NCI-H2081 treated with DMSO at 0.1 percent for 48 hours (cell line): ENCODE measurements at places on chromosomes 2 and 18.

DNA sequence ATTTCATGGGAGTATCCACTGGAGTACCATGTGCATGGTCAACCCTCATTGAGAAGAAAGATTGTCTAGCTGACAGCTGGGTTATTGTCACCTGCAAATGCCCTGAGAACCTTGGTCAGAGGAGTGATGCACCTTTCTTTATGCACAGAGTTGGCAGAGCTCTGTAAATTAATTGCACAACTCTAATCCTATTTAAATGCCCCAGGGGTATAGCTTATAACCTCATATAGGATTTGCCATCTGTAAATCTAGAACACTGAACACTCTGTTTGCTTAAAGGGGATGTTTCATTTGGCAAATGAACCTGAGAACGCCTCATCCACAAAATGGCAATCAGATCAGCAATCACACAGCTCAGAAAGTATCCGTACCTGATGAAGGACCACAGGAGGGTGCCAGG lies 71.8 kb upstream of the SP5 start:
- DNase-seq = no peak

- no peak for DNase-seq
Observed at GRCh38 chr18:63787673-63788072, 12.5 kb downstream of the SERPINB7 start.

DNA sequence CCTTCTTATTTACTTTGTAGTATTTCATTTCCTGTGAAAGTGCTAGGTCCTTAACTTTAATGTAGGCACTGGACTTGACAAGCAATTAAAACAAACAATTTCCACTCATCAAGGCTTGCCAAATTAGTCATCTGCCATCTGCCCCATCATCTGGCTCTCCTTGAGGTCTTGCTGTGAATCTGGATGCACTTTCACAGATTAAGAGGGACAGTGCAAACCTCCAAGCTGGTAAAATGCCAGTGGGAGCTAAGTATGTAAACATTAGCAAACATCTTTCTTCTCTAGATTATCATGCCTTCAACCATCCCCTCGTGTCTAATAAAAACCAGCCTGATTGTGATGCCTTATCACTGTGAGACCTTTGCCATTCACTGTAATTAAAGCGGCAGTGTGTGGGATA lies 402.9 kb downstream of the ERBB4 start:
- DNase-seq = peak; percentile 52

DNA sequence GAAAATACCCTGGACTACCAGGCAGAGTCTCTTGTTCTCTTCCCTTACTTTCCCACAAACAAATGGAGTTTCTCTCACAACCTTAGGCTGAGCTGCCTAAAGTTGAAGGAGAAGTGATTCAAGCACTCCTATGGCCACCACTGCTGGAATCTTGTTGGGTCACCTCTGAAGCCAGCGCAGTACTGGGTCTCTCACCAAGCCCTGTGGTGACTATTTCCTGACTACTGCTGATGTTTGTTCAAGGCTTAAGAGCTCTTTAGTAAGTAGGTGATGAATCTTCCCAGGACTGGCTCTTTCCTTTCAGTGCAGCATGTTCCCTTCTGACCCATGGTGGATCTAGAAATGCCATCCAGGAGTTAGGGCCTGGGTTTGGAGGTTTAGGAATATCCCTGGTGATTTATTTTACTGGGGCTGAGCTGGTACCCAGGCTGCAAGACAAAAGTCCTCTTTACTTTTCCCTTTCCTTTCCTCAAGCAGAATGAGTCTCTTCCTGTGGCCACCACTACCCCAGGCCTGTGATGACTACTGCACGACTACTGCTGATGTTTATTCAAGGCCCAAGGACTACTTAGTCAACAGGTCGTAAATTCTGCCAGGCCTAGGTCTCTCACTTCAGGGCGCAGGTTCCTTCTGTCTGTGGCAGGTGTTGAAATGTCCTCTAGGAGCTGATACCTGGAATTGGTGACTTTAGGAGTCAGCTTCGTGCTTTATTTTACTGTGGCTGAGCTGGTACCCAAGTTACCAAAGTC lies 121.8 kb downstream of the SLC4A10 start:
- DNase-seq = no peak

DNA sequence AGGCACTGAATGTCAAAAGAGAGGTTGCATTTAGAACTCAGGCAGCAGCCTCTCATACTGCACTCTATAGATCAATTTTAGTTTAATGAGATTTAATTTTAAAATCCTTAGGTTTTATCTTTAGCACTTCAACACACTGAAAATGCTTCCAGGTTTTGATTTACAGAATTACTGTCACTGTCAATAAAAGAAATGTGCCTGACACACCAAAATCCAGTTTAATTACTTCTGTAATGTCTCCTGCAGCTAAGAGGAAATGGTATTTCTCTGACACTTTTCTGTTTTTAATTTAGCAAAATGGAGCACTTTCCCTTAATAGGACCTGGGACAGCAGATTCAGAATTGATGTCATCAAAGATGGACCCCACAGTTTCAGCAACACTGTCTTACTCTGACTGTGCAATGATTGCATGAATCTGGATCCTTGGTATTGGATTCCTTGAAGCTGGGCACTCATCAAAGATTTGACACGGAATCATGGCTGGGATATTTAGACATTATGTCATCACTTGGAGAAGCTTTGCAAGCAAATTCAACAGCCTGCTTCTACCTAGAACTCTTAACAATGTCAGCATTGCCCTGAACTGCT lies 576.5 kb downstream of the NRXN1 start:
- no peak for DNase-seq

DNA sequence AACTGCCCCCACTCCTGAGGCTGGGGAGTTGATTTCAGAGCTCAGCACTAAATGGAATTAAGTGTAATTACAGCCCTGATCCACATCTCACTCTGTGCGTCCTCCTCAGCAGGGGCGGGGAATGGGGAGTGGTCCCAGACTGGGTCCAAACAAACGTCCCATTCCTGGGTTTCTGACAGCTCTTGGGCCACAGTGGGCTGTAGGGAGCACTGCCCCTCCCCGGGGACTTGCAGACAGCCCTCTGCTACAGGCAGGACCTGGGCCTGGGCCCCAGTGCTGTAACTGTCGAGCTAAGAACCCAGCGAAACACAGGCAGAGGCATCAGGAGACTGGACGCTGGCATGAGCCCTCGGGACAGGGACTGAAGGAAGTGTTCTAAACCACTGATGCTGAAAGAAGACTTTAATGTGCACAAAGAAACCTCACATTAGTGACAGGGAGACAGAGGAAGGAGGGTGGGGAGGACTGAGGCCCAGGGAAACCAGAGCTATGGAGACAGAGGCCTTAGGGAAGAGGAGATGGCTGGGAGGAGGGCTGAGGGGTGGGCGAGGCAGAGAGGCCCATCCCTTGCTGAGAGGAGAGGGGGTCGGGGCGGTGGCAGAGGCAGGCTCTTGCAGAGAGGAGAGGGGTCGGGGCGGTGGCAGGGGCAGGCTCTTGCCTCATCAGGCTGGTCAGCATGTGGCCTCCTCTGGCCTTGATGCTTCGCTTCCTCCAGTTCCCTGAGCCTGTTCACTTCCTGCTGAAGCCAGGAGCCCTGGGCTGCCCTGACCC lies 5.8 kb upstream of the SEMA4C start:
- no peak for DNase-seq

GRCh38 chr2:171485116-171485515 lies 37.2 kb upstream of the CYBRD1 start:
- DNase-seq = no peak

DNA sequence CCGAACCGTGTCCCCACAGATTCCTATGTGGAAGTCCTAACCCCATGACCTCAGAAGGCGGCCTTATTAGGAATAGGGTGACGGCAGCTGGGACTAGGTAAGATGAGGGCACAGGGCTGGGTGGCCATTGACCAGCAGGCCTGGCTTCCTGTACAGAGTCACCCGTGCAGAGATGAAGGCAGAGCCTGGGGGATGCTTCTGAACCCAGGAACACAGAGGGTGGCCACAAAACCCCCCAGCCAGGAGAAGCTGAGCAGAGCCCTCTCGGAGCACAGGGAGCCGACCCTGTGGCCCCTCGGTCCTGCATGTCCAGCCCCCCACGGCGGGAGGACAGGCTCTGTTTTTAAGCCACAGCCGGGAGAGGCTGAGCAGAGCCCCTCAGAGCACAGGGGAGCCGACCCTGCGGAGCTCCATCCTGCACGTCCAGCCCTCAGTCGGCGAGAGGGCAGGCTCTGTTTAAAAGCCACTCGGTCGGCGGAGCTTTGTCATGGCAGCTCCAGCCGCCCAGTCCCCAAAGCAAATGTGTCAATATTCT lies 2.7 kb downstream of the PDCD1 start:
- DNase-seq = no peak

DNA sequence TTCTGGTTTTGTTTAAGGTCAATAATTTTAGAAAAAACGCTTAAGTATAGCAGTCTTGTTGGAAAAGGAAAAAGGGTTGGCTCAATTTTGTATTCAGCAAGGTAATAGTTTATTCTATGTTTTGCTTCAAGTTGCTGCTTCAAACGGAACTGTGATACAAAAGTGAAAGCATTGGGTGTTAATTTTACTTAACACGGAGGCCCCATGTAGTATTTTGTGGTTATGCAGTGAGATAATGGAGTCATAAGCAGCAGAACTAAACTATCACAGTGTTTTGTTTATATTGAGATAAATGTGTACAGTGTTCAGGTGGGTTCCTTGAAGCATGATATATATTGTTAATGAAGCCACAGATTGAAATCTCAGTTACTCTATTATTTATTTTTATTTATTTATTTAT lies 67.0 kb upstream of the LYPD6B start:
- DNase-seq = no peak

DNA sequence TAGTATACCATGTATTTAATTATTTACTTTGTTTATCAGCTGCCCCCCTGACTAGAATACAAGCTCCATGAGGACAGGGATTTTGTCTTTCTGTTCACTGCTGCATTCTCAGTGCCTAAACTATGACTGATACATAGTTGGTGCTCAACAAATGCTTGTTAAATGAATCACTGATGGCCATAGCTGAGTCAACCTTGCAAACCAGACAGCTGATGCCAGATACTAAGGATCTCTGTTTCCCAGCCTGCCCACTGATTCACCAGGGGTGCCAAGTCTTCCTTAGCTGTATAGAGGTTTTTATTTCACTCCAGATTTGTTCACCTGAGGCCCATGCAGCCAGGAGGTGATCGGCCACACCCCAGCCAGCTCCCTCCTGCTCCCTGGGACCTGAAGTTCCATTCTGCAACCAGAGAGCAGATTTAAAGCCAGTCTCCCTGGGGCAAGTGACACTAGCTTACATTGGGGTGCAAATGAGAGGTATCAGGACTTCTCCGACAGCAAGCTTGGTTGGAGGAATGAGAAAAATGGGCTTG lies 92.2 kb downstream of the C1QL2 start:
- DNase-seq = no peak

DNA sequence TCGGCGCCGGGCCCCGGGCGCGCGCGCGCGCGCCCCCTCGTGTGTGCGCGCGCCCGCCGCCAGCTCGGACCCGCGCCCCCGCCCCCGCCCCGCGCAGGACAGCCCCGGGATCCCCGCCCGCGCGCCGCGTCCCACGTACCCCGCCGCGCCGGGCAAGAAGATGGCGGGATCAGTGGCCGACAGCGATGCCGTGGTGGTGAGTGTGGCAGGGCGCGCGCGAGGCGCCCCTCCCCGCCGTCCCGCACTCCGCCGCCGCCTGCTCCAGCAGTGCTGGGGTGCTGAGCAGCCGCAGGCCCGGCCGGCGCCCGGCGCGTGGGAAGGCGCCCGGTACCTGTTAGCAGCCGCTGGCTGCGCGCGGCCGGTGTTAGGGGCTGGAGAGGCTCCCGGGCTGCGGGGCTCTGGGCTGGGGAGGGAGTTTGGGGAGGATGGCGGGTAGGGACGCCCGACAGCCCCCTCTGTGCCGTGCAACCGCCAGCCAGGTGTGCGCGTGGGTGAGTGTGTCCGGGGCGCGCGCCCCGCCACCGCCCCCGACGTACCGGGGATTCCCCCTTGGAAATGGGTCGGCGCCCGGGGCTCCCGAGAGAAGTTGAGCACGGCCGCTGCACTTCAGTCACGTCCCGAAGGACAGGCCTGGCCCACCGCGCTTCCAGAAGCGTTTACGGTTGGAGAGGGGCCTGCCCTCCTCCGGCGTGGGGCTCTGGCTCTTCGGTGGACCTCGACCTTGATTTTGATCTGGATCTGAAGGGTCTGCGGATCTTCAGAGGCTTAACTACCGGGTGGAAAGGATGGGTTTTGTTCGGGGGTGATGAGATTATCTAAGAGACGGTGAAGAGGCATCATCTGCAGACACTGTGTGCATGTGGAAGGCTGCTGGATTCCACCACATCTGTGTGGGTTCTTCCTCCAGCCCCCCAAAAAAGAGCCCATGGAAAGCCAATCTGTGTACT lies 697 bp downstream of the LGALSL start:
- DNase-seq = no peak

- DNase-seq = no peak
Observed at GRCh38 chr2:146301287-146301686, 1543.5 kb upstream of the ACVR2A start.

DNA sequence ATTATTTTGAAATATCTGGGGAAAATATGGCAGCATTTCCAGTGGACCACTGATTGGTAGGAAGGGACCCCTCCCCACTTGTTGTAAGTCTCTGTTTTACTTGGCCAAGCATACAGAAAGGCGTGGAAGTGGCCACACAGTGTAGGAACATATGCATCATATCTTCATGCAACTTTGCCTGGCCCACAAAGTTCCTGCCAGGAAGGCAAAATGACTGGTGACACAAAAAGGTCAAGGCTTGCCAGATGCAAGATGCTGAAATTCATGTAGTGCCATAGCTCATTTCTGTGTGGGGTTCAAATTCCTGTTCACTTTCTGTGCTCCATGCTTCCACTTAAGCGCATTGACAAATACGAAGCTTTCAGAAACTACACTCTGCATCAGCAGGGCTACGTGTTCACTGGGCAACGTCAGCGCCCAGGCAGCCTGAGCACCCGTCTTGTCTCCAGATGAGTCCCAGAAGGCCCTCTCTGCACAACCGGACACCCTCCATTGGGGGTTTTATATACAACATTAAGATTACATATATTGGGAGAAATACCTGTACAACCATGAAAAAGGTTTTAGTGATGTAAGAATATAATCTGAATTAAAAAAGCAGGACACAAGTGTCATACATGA lies 3.6 kb downstream of the DYNC2LI1 start:
- no peak for DNase-seq

DNA sequence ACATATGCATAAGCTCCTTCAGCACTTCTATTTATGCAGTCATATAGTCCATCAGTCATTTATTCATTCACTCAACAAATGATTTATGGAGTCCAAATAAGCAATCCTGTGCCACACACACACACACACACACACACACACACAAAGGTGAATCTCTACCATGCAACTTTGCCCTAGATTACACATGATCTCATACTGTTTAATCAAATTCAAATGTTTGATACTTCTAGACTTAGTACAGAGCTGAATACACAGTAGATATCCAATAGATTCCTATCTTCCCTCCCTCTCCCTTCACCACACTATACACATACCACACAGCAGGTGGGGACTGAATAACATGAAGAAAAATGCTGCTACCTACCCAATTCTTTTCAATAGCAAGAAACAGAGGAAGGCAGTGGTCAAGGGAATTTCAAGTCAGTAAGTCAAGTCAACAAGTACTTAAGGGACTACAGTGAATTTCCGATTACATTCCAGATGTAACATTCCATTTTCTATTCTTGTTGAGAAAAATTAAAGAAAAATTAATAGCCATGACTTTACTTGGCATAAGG lies 65.4 kb downstream of the EPG5 start:
- DNase-seq = no peak

- no peak for DNase-seq
Observed at GRCh38 chr2:121014876-121015275, 270.1 kb downstream of the TFCP2L1 start.
